ENCODE measurements at places on chromosomes 3 and 15.

GRCh38 chr15:91887921-91888373 is 34.4 kb downstream of the SLCO3A1 start:
- DNase-seq: no peak

- no peak for DNase-seq
These were observed 48.7 kb downstream of the EFCAB12 start for GRCh38 chr3:129379582-129380358.

DNA sequence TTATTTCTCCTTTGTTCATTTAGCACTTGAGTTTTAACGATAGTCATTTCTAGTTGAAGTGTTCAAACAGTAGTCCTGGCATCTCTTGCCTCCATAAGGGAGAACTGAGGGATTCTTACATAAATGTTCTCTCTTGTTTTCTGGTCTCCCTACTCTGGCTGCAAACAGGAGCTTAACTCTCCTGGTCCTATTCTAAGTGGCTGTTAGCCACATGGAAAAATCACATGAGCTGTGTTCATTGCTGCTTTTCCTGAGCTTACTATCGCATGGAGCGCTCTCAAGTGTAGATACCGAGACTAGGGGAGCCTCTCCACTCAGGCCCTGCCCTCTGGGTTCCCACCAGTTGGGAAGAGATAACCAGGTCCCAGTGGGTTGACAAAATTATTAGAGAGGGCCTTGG is 403.1 kb upstream of the TPM1 start:
- no peak for DNase-seq

DNA sequence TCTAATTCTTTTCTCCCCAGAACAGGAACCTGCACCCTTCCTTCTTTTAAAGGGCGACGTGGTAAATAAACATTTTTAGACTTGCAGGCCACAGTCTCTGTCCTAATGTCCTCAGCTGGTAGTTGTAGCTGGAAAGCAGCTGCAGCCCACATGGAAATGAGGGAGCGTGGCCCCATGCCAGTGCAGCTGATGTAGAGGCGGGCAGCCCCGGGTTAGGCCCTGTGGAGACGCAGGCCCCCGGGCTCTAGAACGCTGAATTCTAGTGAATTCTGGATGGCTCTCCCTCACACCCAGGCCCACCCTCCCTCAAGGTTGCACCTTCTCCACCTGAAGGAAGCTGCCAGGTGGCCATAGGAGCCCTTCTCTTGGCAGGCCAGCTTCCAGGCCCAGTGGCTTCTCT is 52.3 kb downstream of the PGPEP1L start:
- DNase-seq: no peak

GRCh38 chr15:90774731-90775514 is 57.8 kb downstream of the BLM start:
- DNase-seq: no peak

GRCh38 chr15:44909423-44909822 is 47.1 kb upstream of the TERB2 start:
- no peak for DNase-seq

- no peak for DNase-seq
These were observed 54.8 kb downstream of the ANAPC13 start for GRCh38 chr3:134430950-134431445.

DNA sequence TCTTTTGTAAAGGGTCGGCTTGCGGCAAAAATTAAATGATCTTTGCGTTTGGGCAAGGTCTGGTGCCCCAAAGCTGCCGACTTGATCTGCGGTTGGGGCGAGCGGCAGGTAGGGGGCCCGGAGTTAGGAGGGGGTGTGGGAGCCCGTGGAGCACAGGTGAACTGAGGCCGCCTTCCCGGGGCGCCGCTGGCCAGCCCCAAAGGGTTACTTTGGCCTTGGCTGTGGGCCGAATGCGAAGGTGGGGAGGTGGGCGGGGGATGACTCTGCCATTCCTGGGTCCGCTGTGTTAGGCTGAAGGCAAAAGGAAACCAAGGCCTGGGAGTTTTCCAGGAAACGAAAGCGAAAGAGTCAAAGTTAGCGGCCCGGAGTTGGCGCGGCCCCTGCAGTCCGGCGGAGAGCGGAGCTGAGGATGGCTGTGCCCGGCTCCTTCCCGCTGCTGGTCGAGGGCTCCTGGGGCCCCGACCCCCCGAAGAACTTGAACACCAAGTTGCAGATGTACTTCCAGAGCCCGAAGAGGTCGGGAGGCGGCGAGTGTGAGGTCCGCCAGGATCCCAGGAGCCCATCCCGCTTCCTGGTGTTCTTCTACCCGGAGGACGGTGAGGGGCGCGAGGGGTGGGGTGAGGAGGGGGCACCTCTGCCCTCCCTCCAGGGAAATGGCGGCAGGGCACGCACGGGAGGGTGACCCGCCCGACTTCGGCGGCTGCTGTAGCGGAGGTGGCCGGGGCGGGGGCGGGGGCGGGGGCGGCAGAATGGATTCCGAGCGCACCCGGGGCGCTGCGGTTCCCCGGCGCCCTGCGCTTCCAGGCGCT is at the start of gene PARP14:
TSS of gene PARP14 (plus strand) at position 365 of the 809 bp plus-strand sequence. CDS start at position 410, 45 bp downstream.
- peak; percentile 48 for DNase-seq

GRCh38 chr3:61684386-61684785 is 123.0 kb downstream of the PTPRG start:
- no peak for DNase-seq

GRCh38 chr3:94001191-94001590 is 21.2 kb downstream of the ARL13B start:
- DNase-seq: no peak

- no peak for DNase-seq
These were observed 11.4 kb downstream of the IREB2 start for GRCh38 chr15:78449220-78449999.
